Vagina (tissue), 2 donors: ENCODE measurements at places on chromosomes 3 and 15. TPM values are rescaled to one million over a fixed set of nuclear protein-coding genes. Genes with fewer than 3 reads are reported as not detected.

DNA sequence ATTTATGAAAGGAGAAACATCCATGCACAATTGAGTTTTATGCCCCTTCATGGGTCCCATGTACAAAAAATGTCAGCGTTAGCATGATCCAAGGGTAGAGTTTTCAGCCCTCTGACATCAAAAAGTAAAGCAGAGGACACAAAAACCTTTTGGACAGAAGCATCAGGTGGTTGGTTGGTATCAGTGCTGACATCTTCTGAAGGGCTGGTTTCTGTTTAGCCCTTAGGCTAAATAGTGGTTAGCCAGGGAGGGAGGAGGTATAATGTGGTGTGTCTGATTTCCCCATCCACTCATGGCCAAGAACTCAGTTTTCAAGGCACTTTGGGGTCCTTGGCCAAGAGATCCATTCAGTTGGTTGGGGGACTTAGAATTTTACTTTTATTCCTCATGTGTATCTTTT is 16.5 kb downstream of the CCDC66 start:
- DNase-seq: no peak
- no peaks in the 10 kb centered on the region for H3K36me3 ChIP-seq
- H3K27ac ChIP-seq: no peak overlapping the region

GRCh38 chr15:101795455-101795854 is 7.9 kb upstream of the OR4F6 start:
- DNase-seq: no peak
- no peak overlapping the region for H3K27ac ChIP-seq
- no peaks in the 10 kb centered on the region for H3K27me3 ChIP-seq
- no peaks in the 10 kb centered on the region for H3K36me3 ChIP-seq

DNA sequence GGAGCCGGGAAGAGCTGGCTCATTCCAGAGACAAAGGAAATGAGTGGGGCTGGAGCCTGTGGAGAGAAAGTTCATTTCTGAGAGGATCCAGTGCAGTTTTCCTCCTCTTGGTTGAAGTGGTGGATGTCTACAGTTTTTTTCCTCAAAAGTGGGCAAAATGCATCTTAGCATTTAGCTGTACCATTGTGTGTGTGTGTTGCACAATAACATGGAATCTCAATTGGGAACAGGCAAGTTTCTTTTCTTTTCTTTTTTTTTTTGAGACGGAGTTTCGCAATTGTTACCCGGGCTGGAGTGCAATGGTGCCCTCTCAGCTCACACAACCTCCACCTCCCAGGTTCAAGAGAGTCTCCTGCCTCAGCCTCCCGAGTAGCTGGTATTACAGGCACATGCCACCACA is 101.5 kb upstream of the UBE2E1 start:
- no peaks in the 10 kb centered on the region for H3K27me3 ChIP-seq
- H3K4me3 ChIP-seq: no peak overlapping the region
- H3K27ac ChIP-seq: no peak overlapping the region
- H3K36me3 ChIP-seq: no peaks in the 10 kb centered on the region
- no peak for DNase-seq
- no peaks in the 10 kb centered on the region for H3K4me1 ChIP-seq

DNA sequence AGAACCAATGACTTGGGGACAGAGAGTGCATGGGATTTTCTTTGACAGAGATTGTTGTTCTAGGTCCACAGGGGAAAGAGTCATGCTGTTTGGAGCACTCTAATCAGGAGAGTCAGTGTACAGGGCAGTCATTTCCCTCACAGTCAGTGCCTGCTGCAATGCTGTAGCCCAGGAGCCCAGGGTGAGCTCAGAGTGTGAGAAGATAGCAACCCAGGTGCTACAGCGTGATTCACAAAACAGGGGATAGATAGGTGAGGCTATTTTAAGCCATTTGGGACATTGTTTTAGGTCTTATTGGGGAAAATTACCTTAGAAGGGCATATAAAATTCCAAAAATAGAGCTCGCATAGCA is 37.3 kb downstream of the LNP1 start:
- H3K4me3 ChIP-seq: no peak overlapping the region
- H3K27me3 ChIP-seq: no peaks in the 10 kb centered on the region
- H3K4me1 ChIP-seq: no peaks in the 10 kb centered on the region

- DNase-seq: no peak
- no peaks in the 10 kb centered on the region for H3K27me3 ChIP-seq
- H3K4me3 ChIP-seq: no peak overlapping the region
- H3K4me1 ChIP-seq: peaks cover 8% of the 10 kb centered on the region
- no peak overlapping the region for H3K27ac ChIP-seq
- H3K36me3 ChIP-seq: no peaks in the 10 kb centered on the region
Measured at GRCh38 chr3:188695241-188695640, 476.5 kb upstream of the TPRG1 start.

DNA sequence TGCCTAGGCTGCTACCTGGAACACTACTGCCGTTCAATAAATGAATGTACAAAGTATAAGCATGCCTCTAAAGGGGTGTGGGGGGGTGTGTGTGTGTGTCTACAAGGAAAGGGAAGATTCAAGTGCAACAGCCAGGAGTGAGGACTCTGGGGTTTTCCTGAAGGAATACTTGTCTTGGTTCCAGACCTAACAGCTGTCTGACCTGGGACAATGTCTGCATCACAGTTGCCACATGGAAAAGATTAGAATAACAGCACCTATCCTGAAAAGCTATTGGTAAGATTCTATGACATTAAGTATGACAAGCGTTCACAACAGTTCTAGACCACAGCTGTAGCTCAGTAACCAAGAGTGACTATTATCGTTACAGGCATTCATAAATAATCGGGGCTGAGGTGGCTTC is 345.2 kb downstream of the FOXP1 start:
- no peak overlapping the region for H3K27ac ChIP-seq
- H3K4me3 ChIP-seq: no peak overlapping the region
- no peak for DNase-seq
- no peaks in the 10 kb centered on the region for H3K36me3 ChIP-seq
- H3K4me1 ChIP-seq: no peaks in the 10 kb centered on the region

GRCh38 chr15:100211855-100212850 is 129.6 kb downstream of the ADAMTS17 start:
- H3K27me3 ChIP-seq: no peaks in the 10 kb centered on the region
- H3K4me1 ChIP-seq: peaks cover 31% of the 10 kb centered on the region
- no peaks in the 10 kb centered on the region for H3K36me3 ChIP-seq
- no peak overlapping the region for H3K27ac ChIP-seq

DNA sequence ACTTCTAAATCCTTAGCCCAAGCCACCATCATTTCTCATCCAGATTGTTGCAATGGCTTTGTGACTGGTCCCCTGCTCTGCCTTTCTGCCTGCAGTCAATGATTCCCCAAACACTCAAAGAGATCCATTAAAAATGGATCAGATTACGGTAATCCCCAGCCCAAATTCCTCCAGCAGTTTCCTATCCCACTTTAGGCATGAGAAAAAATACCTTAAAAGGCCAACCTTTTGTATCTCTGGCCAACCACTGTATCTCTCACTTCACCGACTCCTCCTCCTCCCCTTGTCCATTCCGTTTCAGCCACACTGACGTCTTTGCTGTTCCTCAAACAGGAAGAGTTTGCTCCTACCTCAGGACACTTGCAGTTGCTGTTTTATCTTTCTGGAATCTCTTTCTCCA is 20.9 kb upstream of the IL1RAP start:
- H3K27ac ChIP-seq: no peak overlapping the region
- no peak for DNase-seq
- no peaks in the 10 kb centered on the region for H3K27me3 ChIP-seq
- no peak overlapping the region for H3K4me3 ChIP-seq
- no peaks in the 10 kb centered on the region for H3K4me1 ChIP-seq
- no peaks in the 10 kb centered on the region for H3K36me3 ChIP-seq

GRCh38 chr3:72127844-72128243 is 342.9 kb upstream of the PROK2 start:
- no peak overlapping the region for H3K4me3 ChIP-seq
- H3K27me3 ChIP-seq: no peaks in the 10 kb centered on the region
- no peaks in the 10 kb centered on the region for H3K36me3 ChIP-seq

DNA sequence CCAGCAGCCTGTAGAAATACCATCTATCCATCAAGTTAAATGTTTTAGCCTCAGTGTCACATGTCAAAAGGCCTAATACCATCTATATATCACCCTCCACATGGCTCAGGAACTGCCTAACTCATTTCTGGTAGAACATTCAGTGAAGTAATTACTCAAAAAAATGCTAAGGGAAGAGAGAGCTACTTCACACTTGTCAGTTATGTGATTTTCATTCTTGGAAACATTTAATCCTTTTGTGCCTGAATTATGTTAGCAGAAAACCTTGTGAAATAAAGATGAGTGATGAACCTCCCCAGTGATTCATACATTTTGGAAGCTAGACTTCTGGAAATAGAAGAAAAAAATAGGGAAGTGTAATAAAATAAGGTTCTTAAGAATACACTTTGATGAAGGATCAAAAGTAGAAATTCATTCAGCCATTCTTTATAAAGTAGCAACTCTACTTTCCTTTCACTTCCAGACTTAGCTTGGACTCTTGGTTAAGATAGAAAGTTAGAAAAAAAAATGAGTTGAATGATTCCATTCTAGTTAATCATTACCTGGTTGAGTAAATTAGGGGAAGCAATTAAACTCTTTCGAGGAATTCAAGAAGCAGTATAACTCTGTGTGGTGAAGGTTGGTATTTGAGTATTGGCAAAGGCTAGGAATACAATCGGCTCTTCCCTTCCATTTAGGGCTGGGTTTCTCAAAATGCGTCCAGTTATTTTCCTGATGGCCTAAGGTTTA is 3.6 kb downstream of the OTOL1 start:
- H3K27ac ChIP-seq: no peak overlapping the region
- H3K36me3 ChIP-seq: no peaks in the 10 kb centered on the region
- no peaks in the 10 kb centered on the region for H3K4me1 ChIP-seq
- no peak for DNase-seq

- no peak overlapping the region for H3K27ac ChIP-seq
- H3K4me1 ChIP-seq: peaks cover 12% of the 10 kb centered on the region
- no peaks in the 10 kb centered on the region for H3K27me3 ChIP-seq
- no peak for DNase-seq
- no peak overlapping the region for H3K4me3 ChIP-seq
Measured at GRCh38 chr15:70254311-70254869, 156.7 kb upstream of the TLE3 start.

DNA sequence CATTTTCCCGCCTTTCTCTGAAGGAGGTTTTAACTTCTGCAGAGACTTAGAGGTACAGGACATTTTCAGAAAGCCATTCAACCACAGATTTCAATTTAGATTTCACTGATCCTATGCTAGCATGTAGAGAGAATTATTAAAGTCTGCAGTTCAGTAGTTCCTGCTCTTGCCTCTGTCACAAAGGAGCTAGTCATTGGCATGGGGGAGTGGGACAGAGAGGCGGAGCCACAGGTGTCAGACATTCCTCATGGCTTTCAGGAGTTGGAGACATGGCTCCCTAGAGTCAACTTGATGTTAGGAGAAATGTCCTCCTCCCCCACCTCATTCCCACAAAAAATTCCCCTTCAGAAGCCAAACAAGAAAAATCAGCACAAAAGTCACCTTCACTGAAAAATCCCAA is 66.0 kb upstream of the SIAH2 start:
- no peaks in the 10 kb centered on the region for H3K36me3 ChIP-seq
- H3K27ac ChIP-seq: no peak overlapping the region
- no peaks in the 10 kb centered on the region for H3K27me3 ChIP-seq
- H3K4me3 ChIP-seq: no peak overlapping the region
- no peaks in the 10 kb centered on the region for H3K4me1 ChIP-seq
- DNase-seq: no peak

DNA sequence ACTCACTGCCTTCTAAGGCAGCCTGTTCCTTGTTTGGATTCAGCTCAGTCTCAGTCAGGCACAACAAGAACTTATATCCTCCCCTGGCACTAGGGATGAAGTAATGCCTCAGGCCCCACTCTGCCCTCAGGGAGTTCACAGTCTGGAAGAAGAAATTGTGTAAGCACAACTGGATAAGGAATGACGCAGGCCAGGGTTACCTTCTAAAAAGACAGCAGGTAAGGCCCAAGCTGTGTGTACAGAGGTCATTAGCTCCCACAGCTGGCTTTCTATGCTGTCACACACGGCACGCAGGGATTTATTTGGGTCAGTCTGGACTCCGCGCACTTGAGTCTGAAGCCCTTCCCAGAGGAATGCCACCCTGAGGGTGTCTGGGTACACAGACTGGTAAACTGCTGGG is 82.9 kb downstream of the IQSEC1 start:
- no peaks in the 10 kb centered on the region for H3K27me3 ChIP-seq
- no peak overlapping the region for H3K4me3 ChIP-seq
- no peaks in the 10 kb centered on the region for H3K36me3 ChIP-seq
- no peak for DNase-seq
- H3K27ac ChIP-seq: no peak overlapping the region

GRCh38 chr3:4426782-4427344 is 40.2 kb downstream of the SUMF1 start:
- H3K36me3 ChIP-seq: no peaks in the 10 kb centered on the region
- DNase-seq: no peak
- H3K27me3 ChIP-seq: no peaks in the 10 kb centered on the region
- peaks cover 23% of the 10 kb centered on the region for H3K4me1 ChIP-seq

- DNase-seq: no peak
- no peaks in the 10 kb centered on the region for H3K36me3 ChIP-seq
- H3K27ac ChIP-seq: peak overlapping the region; percentile 50
- H3K4me3 ChIP-seq: no peak overlapping the region
- H3K4me1 ChIP-seq: peaks cover 23% of the 10 kb centered on the region
- no peaks in the 10 kb centered on the region for H3K27me3 ChIP-seq
Measured at GRCh38 chr3:40971191-40972168, 227.8 kb upstream of the CTNNB1 start.

DNA sequence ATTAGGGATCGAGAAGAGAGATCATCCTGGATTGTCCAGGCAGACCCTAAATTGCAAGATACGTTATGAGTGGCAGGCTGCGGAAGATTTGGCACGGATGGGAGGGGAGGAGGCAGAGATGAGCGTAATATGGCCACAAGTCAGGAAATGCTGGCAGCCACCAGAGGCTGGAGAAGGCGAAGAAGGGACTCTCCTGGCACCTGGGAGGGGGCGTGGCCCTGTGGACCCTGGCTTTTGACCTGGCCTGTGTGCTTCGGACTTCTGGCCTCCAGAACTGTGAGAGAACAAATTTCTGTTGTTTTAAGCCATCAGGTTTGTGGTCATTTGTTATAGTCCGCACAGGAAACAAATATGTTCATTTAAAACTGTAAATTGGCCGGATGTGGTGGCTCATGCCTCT is 31.9 kb upstream of the IGF1R start:
- H3K27me3 ChIP-seq: no peaks in the 10 kb centered on the region
- H3K36me3 ChIP-seq: no peaks in the 10 kb centered on the region
- H3K27ac ChIP-seq: no peak overlapping the region
- DNase-seq: no peak
- H3K4me3 ChIP-seq: no peak overlapping the region

CACNA1D gene
- total RNA-seq: 0.74 TPM

CALML4 gene
- total RNA-seq: 6.1 TPM

FBXL2 gene
- 5.9 TPM for total RNA-seq

CNTN3 gene
- not detected for total RNA-seq
